ENCODE measurements at places on chromosomes 7 and 10. TPM values are rescaled to one million over a fixed set of nuclear protein-coding genes. Genes with fewer than 3 reads are reported as not detected.

DNA sequence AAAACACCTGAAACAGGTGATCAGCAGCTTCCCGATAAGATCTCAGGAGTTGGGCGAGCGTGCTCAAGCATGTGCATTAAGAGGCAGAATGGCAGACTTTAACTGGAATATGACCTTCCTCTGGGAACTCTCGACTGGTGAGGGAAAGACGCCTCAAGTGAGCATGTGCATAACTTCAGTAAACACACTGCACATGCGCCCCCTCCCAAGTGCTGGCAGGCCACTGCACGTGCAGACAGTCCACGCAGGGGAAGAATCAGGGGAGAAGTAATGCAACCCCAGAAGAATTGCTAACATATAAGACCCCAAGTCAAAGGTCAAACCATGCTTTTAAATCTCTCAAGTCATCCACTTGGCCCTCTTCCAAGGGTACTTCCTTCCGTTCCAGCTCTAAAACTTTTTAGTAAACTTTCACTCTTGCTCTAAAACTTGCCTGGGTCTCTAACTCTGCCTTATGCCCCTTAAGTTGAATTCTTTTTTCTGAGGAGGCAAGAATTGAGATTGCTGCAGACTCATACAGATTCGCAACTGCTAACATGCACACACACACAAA is 541.0 kb downstream of the TNS3 start:
- DNase-seq, result no peak

Gene TFPI2
- not detected for total RNA-seq

GRCh38 chr7:86747698-86748097 is 104.0 kb downstream of the GRM3 start:
- DNase-seq, result no peak

Gene FOXI2
- not detected for total RNA-seq

DNA sequence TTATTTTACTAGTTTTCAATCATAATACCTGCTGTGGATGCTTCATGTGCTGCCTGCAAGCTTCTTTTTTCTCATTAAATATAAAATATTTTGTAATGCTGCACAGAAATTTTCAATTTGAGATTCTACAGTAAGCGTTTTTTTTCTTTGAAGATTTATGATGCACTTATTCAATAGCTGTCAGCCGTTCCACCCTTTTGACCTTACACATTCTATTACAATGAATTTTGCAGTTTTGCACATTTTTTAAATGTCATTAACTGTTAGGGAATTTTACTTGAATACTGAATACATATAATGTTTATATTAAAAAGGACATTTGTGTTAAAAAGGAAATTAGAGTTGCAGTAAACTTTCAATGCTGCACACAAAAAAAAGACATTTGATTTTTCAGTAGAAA is 103.0 kb downstream of the PTEN start:
- no peak for DNase-seq

Gene NUP205
- 53.7 TPM for total RNA-seq
